Cortex of kidney (tissue), 1 donor: ENCODE measurements at places on chromosomes 7 and 10.

GRCh38 chr10:96973809-96974747, 142.0 kb downstream of the LCOR start:
- no peak for DNase-seq

DNA sequence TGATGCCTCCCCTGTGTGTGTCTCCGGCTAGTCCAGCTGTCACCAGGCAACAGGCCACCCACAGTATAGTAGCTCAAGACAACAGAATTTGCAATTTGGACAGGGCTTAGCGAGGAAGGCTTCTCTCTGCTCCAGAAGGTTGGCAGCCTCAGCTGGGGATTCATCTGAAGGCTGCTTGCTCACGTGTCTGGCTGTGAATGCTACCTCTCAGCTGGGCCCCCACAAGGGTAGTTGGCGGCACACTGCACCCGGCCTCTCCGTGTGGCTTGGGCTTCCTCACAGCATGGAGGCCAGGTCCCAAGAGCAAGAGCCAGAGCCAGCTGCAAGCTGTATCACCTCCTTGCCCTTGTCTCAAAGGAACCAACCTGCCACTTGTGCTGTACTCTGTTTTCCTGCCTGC, 19.2 kb downstream of the ECHDC3 start:
- no peak for DNase-seq

DNA sequence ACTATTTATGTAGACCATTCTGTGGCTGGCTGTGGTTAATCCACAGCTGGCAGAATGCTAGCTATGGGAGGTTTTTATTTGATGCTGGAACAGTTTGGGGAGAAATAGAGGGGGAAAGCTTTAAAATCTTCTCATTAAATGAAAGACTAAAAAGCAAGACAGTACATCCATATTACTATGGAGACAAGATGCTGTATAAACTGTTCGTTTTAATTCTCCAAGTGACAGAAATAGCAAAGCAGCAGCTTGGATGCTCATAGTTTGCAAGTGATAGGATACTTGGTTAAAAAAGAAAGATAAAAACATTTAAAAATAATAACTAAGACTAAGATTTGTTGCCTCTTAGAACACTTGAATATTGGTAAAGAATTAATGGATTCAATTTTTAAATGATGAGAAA, 304.9 kb upstream of the KAT6B start:
- no peak for DNase-seq

DNA sequence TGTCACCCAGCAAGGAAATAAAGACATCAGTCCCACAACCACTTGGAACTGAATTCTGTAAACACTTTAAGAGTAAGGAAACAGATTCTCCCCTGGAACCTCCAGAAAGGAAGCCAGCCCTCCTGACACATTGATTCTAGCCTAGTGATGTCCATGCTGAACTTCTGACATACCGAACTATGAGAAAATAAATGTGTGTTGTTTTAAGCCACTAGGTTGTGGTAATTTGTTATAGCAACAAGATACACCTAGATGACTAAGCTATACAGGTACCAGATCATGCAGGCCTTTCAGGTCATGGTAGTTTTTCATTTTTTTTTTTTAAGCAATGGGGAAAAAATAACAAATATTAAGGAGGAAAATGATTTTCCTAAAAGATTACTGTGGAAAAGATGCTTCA, 37.6 kb upstream of the LRRTM3 start:
- no peak for DNase-seq

DNA sequence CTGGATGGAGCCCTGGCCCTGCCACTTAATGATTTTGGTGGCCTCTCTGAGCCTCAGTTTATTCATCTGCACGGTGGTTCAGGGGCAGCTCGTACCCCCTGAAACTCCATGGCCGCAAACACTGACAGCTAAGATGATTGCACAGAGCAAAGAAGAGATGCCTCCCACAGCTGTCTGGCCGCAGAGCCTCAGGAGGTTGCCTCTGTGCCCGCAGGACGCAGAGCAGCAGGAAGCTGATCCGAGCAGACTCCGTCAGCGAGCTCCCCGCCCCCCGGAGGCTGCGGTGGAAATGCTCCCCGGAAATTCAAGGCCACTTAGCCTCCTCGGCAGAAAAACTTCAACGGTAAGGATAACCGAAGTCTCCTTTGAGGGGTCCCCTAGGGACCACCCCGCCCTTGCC, 30.2 kb upstream of the C10orf53 start:
- DNase-seq = no peak

GRCh38 chr7:50393076-50393475, 57.1 kb downstream of the FIGNL1 start:
- no peak for DNase-seq

DNA sequence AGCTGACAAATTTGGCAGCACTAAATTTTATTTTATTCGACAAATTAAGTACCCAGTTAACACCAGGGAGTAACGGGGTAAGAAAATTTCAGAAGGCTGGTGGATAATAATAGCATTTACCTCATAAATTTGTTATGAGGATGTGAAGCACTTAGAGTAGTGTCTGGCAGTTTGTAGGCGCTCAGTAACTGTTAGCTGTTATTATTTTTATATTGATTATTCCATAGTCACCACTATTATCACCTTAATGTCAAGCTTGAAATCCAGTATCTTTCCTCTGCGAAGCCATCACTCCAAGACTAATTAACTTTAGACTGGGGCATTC, 563 bp upstream of the COA1 start:
- no peak for DNase-seq

- no peak for DNase-seq
These were observed 14.0 kb upstream of the HBP1 start for GRCh38 chr7:107154826-107155225.

GRCh38 chr7:139650429-139651100, 127.1 kb downstream of the CLEC2L start:
- no peak for DNase-seq
